GM12865 (cell line): ENCODE measurements at places on chromosomes 16 and 17.

DNA sequence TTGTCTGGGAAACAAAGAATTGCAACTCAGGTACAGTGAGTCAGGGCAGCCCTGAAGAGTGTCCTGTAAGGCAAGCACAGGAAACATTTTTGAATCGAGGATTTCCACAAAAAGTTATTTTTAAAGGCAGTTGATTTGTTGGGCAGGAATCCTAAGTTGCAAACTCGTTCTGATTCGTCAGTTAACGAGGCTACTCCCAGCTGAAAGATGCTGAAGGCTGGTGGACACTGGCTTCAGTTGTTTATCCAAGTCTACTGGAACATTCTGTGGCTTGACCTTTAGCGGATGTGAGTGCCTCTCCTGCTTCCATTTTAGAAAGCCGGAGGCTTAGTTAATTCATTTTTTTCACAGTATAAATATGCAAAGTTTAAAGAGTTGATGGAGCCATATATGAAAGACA, 84.2 kb downstream of the KCNJ12 start:
- no peak for DNase-seq

DNA sequence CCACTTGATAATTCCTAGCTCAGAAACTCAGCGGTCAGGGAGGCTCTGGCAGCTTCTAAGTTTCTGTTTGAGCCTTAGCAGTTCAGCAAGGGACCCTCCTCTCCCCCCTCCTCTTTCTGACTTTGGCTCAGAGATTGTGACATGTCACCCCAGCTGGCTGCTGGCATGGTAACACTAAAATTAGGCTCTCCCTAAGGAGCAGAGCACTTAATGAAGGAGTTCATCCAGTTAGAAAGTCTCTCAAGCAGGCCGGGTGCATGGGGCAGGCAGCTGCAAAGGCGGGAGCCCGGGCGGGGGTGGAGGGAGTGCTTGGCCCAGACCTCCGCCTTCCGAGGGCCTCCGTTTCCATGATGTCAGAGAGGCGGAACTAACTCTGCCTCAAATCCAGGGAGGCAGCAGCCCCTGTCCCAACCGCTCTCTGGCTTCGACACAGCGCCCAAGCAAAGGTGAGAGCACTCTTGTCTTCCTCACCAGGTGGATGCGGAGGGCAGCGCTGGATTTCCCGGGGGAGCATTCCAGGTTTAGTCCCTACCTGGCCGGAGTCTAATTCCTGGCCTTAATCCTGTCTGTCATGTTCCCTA, 128.0 kb upstream of the PLCG2 start:
- no peak for DNase-seq

GRCh38 chr17:57315061-57316015, 59.0 kb downstream of the MSI2 start:
- no peak for DNase-seq

DNA sequence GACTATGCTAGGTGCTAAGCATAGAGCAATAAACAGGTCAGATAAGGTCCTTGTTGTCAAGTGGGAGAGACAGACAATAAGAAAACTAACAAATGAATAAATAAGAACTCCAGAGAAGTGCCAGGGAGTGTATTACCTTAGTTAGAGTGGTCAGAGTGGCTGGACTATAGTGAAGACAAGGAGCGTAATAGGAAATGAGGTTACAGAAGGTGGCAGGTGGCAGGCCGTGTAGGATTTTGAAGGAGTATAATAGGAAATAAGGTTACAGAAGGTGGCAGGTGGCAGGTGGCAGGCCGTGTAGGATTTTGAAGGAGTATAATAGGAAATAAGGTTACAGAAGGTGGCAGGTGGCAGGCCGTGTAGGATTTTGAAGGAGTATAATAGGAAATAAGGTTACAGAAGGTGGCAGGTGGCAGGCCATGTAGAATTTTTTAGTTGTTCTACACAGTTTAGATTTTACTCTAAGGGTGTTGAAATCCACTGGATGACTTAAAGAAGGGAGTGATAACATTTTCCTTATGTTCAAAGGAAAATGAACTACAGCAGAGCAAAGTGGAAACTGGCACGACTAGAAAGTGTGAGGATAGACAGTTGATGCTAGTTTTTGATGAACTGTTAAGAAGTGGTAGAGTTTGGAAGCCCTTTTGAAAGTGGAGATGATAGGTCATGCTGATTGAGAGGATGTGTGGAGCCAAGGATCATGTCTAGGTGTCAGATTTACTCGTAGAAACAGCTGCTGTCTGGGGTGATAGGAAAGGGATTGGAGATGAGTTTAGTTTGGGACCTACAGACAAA, 3.6 kb upstream of the KRTAP3-1 start:
- no peak for DNase-seq

DNA sequence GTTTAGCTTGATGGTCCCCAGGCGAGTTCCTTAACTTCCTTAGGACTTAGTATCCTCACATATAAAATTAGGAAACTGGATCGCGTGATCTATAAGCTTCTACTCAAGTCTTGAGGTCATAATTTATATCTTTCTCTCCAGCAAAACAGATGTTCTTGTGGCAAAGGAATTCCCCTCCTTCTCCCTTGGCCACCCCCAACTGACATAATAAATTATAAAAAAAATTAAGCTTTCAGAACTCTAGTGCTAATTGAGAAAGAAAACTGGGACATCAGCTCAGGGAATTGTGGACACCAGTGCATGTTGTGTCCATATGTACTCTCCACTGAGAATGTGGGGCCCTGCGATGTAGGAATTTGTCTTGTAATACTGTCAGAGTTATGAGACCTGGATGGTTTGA, 13.5 kb downstream of the GNAO1 start:
- DNase-seq = no peak

GRCh38 chr16:17342031-17342430, 128.7 kb downstream of the XYLT1 start:
- no peak for DNase-seq

DNA sequence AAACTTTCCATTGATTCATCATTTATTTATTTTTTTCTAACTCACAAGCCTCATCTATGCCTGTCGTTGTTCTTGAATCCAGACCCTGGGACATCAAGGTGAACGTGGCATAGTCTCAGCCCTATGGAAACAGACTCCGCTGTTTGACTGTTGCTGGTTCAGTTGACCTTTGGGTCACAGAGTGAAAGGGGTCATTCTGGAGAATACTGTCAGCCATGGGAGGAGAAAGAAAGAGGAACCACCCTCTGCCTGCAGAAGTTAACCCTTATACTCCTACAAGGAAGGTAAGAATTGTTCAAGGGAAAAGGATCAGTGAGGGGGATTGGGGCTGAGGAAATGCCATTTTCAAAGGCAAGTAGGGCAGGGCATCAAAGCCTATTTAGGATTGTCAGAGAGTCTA, 387.6 kb upstream of the MAF start:
- DNase-seq = no peak

- DNase-seq = no peak
These were observed 131.2 kb downstream of the IRF8 start for GRCh38 chr16:86030116-86030515.

- DNase-seq = no peak
These were observed 1.2 kb downstream of the RPH3AL start for GRCh38 chr17:351449-351738.

- DNase-seq = no peak
These were observed 2.9 kb upstream of the NPIPB15 start for GRCh38 chr16:74372953-74373846.

- DNase-seq = peak; percentile 21
These were observed 236.4 kb upstream of the AXIN2 start for GRCh38 chr17:65797809-65798208.
